ENCODE measurements at places on chromosomes 2 and 18.

- no peak for DNase-seq
Observed at GRCh38 chr2:128608921-128609880, 290.5 kb upstream of the HS6ST1 start.

DNA sequence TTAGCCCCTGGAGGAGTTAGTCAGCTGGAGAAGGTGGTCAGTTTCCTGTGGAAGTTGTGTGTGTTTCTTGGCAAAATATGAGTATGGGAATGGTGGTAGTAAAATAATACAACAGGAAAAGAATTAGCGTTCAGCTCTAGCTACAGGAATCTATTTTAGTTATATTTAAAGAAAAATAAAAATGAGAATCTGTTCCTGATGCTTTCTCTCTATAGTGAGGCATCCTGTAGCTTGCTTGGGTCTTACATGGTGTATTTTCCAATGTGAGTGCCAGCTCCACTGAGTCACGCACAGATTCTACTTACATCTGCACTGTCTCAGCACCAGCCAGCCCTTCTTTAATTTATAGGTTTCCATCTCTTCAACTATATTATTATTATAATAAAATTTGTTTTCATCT lies 132.2 kb downstream of the BIRC6 start:
- DNase-seq: no peak

GRCh38 chr18:79426376-79427300 lies 30.9 kb downstream of the NFATC1 start:
- DNase-seq: no peak

DNA sequence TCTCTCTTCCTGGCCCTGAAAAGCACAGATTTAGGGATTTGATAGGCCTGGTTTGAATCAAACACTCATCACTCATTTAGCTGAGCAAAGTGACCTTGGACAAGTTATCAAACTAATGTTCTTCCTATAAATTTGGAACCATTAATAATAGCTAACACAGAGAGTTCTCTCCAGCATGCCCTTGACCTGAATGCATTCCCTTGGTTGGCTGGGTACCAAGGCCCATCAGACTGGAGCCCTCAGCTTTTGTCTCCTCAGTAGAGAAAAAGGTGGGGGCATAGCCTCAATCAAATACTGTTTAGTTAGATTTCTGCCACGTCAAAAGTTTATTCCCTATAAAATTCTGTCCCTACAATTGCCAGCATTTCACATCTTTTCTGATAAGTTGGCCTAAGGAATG lies 13.8 kb upstream of the MRPL19 start:
- no peak for DNase-seq

DNA sequence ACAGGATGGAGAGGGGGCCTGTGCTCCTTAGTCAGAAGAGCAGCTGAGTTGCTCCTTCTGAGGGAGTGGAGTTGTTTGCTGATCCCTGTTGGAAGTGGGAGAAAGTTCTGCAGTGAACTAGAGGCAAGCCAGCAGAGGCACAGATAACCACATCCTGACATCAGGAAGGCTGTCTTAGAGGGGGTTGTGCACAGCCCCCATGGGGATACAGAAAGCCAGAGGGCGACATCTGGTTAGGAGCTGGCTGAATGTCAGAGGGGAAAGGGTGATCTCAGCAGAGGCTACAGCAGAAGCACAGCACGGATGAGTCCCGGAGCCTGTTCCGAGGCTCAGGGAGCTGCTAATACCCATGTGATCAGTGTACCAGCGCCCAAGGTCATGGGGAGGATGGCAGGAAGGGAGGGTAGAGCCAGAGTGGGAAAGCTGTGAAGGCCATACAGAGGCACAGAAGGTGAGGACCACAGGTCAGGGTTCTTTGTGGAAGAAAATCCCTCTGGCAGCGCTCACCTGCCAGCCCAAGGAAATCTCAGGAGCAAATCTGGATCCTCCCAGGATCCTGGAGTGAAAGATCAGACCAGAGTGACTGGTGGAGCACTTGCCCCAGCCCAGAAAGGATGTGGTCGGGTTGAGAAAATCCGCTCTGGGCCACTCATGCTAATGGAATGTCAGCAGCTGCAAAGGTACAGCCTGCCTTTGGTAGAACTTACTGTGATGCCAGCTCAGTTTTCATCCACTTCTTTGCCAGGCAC lies 111.8 kb downstream of the STPG4 start:
- DNase-seq: peak; percentile 52

DNA sequence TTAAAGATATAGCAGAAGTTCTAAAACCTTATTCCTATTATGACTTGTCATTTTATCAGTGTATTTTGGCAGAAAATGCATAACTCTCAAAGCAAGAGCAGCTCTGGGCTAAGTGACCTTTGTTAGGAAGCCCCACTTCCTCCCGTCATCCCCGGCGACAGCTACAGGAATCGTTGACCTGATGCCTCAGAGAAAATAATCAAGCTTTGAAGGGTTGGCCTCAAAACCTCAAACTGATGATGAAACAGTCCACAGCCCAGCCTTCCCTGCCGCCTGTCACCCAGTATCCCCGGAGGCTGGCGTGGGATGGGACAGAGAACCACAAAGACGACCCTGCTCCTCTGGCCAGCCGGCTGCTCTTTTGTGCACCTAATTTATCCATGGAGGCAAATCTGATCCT lies 65.3 kb downstream of the KCNF1 start:
- no peak for DNase-seq

DNA sequence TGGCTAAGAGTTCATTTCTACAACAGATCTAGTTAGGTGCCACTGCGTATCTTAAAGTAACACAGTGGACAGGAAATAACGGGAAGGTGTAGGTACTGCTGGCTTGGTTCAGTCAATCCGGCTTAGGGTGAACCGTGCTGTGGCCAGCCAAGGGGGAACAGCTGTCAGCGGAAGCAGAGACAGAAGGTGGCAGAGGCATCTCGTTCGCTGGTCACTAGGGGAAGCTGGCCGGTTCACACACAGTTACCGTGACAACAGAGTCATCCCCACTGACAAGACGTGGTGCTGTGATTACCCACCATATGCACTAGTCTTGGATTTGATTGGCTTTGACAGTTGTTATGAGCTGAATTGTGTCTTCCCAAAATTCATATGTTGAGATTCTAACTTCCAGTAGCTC lies 58.8 kb upstream of the HDAC4 start:
- DNase-seq: no peak

- DNase-seq: no peak
Observed at GRCh38 chr18:2889761-2890192, 43.0 kb downstream of the EMILIN2 start.

- DNase-seq: no peak
Observed at GRCh38 chr2:208266936-208267335, 881 bp downstream of the PIKFYVE start.

- no peak for DNase-seq
Observed at GRCh38 chr18:63788447-63789096, 13.4 kb downstream of the SERPINB7 start.

DNA sequence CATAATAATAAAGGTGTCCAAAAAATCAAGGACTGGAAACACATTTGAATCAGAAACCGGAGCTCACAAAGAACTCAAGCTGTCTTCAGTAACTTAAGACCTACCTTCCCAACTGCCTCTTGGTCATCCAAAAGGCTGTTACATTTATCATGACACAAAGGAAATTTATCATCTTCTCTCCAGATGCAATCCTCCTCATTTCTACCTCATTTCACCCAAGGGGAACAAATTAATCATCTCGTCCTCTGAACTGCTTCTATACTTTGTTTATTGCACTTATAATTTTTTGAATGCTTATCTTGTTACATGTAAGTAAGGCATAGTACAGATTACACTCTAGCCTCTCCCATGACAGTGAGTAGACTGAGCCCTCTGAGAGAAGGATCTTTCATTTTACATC lies 105.1 kb upstream of the RGPD4 start:
- DNase-seq: no peak

DNA sequence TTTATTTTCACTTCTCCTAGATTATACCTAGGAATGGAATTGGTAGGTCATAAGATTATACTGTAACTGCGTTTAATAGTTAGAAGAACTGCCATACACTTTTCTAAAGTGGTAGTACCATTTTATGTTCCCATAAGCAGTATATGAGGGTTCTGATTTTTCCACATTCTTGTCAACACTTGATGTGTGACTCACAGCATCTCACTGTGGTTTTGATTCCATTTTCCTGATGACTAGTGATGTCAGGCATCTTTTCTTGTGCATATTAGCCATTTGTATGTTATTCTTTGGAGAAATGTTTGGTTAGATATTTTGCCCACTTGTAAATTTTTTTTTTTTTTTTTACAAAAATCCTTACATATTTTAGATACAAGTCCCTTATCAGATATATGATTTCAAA lies 2.3 kb downstream of the DCAF17 start:
- no peak for DNase-seq

Data from H1 (cell line).